Occipital lobe (tissue), 3 donors: ENCODE measurements at places on chromosomes 4 and X. TPM values are rescaled to one million over a fixed set of nuclear protein-coding genes. Genes with fewer than 3 reads are reported as not detected.

DNA sequence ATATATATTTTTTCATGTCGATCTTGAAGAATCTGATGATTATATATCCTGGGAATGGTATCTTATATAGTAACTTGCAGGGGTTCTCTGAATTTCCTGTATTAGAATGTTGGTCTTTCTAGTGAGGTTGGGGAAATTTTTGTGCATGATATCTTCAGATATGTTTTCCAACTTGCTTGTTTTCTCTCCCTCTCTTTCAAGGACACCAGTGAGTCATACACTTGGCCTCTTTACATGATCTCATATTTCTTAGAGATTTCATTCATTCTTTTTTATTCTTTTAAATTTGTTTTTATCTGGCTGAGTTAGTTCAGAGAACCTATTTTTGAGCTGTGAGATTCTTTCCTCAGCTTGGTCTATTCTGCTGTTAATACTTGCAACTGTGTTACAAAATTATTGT lies 27.2 kb upstream of the C4orf17 start:
- DNase-seq, result no peak

- DNase-seq, result no peak
These were observed 17.6 kb upstream of the DMP1 start for GRCh38 chr4:87632469-87632868.

DNA sequence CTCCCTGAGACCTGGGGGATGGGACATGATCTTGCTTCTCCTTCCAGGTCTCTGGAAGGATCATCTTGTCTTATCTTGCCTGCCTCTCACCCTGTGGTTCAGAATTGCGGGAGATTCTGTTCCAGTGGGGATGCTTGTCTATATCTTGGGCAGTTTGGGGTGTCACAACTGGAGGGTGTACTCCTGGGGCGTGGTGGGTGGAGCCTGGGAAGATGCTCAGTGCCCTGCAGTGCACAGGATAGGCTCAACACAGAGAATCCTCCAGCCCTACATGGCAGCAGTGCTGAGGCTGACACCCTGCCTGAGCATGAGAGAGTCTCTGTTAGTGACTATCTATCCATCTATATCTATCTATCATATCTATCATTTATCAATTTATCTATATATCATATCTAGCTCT lies 7.7 kb downstream of the P2RY8 start:
- no peak for DNase-seq

DNA sequence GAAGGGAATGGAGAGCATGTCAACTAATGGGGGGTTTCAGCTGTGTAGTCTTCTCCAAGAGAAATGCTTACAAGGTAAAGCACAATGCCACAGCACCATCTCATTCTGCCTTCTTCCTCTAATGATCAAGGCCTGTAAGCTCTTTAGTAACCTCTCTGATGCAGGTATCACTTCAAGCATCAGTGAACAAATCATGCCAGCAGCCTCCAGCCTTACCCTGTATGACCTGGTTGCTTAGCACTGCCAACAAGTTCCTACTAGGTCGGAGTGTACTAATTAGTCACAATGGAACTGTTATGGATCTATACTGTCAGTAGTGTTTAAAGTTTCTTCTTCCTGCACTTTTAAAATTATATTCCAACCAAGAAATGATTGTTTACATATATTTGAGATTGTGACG lies 197.7 kb downstream of the GRID2 start:
- DNase-seq, result no peak

GRCh38 chrX:131782646-131783045 lies 238.8 kb downstream of the OR13H1 start:
- no peak for DNase-seq

DNA sequence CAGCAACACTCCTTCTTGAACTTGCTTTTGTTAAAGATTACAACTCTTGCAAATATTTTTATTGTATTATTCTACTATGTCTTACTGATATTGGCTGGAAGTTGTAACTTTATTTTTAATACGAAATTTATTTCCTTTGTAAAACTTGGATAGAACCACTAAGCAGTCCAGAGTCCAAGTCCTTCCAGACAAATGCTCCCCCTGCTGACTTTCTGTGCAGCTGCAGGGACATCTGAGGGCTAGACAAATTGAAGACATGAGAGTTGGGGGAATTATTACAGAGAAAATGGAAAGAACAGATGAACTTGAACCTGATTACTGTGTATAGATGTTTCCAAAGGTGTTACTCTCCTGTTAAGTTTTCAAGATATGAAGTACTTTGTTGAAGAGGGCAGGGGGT lies 238.8 kb downstream of the GRIA3 start:
- DNase-seq, result no peak

- DNase-seq, result no peak
These were observed 39.5 kb downstream of the ENOPH1 start for GRCh38 chr4:82469791-82470345.

- DNase-seq, result no peak
These were observed 10.0 kb upstream of the OPHN1 start for GRCh38 chrX:68443155-68443868.

GRCh38 chr4:156118507-156119220 lies 165.0 kb upstream of the CTSO start:
- no peak for DNase-seq

DNA sequence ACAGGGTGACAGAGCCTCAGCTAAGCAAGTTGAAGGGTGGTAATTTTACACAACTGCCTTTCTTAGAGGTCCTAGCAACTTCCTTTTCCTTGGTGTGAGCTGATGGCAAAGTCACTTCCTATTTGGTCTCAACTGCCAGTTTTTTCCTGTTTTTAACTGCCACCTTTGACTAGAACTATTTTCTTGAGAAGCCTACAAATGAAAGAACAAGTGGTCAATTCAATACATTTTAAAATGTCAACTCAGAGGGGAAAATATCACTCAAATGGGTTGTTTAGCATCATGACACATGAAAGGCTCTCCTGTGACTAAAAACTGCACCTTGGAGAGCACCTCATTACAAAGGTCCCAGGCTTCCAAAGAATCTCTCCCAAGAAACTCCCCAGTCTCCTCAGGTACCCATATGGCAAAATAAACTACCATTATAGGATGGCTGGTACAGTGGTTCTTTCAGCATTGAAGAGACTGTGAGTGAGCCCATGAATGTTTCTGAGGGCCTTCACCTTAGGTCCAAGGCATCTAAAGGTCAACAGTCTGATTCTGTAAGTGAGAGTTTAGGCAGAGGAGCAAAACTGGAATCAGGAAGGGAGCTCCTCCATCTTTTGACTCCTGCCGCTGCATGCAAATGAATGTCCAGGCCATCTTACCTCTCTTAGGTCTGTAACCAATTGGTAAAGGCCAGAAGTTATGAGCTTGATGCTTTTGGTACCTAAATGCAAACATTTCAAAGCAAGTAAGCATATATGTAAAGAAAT lies 5.5 kb upstream of the STK26 start:
- DNase-seq, result no peak

DNA sequence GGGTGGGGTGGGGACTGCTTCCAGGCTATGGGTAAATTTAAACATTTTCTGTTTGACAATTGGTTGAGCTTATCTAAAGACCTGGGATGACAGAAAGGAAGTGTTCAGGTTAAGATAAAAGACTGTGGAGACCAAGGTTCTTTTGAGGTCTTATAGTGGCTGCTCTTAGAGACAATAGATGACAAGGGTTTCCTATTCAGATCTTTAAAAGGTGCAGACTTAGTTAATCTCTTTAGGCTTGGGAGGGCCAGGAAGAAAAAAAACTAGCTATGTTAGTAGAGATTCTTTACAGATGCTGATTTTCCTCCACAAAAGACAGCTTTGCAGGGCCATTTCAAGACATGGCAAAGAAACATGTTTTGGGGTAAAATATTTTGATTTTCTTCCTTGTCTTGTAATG lies 972.5 kb downstream of the CCSER1 start:
- DNase-seq, result no peak

GRCh38 chr4:114479595-114479994 lies 119.0 kb upstream of the UGT8 start:
- DNase-seq, result no peak

DNA sequence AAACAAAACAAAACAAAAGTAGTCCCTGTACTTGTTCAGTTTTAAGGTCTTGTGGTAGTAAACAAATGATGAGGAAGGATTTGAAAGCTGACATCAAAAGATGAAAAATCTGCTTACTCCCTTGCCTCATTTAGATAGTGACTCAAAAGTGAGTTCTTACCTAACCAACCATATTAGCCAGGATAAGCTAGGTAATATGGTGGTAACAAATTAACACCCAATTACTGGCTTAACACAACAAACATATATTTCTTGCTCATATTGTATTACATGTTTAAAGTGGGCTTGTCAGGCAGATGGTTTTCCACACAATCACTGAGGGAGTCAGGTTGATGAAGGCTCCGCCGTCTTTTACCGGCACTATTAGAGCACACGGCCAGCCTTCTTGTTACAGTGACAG lies 189.7 kb downstream of the PPARGC1A start:
- DNase-seq, result no peak

DNA sequence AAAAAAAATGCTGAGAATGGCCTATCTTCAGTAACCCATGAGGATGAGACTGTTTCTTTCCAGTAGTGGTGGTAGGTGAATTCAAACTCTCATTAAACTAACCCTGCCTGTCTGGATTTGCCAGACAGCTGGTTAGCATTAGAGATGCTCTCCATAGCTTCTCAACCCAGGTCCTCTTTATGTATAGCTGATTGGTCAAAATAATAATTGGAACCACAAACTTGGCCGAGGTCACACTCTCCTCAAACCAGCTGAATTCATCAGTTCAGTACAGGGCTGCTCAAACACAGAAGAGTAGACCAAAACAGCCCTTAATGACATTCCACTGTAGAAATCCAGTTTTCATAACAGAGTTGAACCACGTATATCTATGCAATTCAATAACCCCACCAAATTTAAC lies 85.3 kb downstream of the HCCS start:
- no peak for DNase-seq

GRCh38 chrX:32851556-32851955 lies 359.8 kb downstream of the DMD start:
- no peak for DNase-seq

- DNase-seq, result no peak
These were observed 148.9 kb downstream of the AFF2 start for GRCh38 chrX:148649145-148649795.

DNA sequence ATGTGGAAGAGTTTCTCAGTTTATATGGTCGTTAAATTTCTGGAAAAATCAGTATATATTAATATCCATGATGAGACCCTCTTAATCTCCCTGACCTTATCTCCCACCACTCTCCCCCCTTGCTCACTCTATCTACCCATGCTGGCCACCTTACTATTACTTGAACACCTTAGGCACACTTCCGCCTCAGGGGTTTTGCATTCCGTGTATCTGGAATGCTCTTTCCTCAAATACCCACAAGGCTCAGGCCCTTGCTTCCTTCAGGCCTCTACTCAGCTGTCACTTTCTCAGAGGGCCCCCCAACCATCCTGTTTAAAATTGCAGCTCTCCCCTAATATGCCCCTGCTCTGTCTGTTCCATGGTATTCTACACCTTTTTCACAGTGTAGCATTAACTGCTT lies 1.9 kb downstream of the KANTR start:
- DNase-seq, result no peak

DNA sequence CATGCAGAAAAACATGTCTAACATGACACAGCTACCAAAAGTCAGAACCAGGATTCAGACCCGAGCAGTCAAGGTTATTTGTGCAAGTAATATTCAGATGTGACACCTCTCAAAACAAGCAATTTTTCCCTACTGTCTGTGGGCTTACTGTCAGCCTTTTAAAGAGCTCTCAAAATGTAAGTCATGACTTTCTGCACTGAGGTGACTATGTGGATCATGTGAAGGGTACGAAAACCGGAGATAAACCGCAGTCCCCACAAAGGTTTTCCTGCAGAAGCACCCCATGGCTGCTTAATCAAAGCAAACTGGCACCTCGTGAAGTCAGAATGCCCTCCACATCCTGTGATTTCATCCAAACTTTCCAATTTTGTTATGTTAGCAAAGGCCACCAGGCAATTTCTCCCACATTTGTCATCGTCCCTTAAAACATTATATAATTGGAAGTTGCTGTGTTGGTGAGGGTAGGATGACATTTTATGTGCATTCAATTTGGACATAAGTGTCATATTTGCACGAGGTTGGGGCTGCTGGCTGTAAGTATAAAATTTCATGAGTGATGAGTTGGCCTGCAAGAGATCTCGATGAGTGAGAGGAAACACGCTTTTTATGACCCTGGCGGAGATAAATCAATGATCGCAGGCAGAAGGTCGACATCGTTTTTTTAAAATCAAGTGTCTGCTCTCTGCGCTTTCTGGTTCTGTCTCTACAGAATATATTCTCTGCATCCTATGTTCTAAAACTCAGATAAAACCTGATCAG lies 161.2 kb downstream of the STK32B start:
- DNase-seq, result no peak

- no peak for DNase-seq
These were observed 11.3 kb downstream of the EXOC1 start for GRCh38 chr4:55864577-55865223.

DNA sequence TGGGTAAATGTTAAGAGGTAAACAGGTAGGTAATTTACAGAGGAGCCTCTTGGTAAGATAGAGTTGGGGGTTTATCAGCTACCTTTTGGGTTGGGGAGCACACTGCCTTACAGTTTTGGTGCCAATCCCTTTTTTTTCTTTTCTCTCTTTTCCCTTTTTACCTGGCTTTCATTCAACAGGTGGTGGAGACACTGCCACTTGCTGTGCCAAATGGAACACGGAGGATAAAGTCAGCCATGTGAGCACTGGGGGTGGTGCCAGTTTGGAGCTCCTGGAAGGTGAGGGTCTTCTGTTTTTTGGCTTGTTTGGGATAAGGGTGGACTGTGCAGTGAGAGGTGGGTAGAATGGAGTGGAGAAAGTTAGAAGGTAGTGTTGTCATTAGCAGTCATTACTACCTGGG lies 14.3 kb downstream of the TAF9B start:
- DNase-seq, result no peak

- DNase-seq, result no peak
These were observed 85.2 kb upstream of the CLCN4 start for GRCh38 chrX:10071451-10072144.

- DNase-seq, result no peak
These were observed 158.9 kb downstream of the DCTD start for GRCh38 chr4:182758273-182758672.

DCTD gene
- 18.1 TPM for total RNA-seq

FAT4 gene
- 95.3 TPM for total RNA-seq

NPY5R gene
- 30.1 TPM for total RNA-seq

ADAM29 gene
- 0.31 TPM for total RNA-seq

RAB9B gene
- total RNA-seq, result 36.3 TPM

TASL gene
- total RNA-seq, result 1.4 TPM

FRG2 gene
- total RNA-seq, result not detected

ADH1C gene
- total RNA-seq, result not detected

CXCL10 gene
- 0.78 TPM for total RNA-seq

KLF3 gene
- total RNA-seq, result 23.4 TPM

DLG3 gene
- 84.1 TPM for total RNA-seq
